ENCODE measurements at places on chromosomes 7 and 10.

- no peak for DNase-seq
Measured at GRCh38 chr7:20227291-20227795, 10.2 kb upstream of the MACC1 start.

DNA sequence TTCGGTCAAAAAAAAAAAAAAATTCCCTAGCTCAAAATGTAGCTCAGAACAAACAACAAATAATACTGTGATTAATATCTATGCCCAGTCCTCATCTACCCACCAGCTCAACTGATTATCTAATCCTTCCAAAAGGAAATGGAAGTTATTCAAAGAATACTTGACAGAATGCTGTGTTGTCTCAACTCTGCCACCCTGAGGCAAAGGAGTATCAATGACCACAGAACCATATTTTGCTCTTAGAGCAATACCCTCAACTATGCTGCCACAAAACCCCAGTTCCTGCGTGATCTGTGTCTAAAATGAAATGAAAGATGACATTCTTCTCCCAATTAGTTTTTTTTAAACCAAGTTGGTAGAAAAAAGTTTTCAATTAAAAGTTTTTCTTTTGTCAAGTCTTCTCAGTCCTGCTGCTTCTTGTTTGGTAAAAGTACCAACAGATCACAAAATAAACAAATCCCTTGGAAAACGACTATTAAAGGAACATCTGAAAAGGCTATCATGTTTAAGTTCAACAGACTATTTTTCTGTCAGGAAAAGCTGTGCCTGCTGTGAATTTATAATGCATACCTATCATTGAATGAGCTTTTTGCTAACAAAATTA, 21.6 kb downstream of the RBM28 start:
- DNase-seq: no peak

- no peak for DNase-seq
Measured at GRCh38 chr10:69837261-69837660, 35.6 kb downstream of the COL13A1 start.

GRCh38 chr7:24384362-24385030, 100.5 kb downstream of the NPY start:
- DNase-seq: no peak

GRCh38 chr10:96283756-96284155, 12.4 kb upstream of the BLNK start:
- DNase-seq: no peak

Measured in omental fat pad (tissue), 4 donors.